Myocyte (in vitro differentiated cells): ENCODE measurements at places on chromosomes 2 and 18. TPM values are rescaled to one million over a fixed set of nuclear protein-coding genes. Genes with fewer than 3 reads are reported as not detected.
A peak's percentile ranks its signal among the peaks of the same experiment; 100 is the strongest.

DNA sequence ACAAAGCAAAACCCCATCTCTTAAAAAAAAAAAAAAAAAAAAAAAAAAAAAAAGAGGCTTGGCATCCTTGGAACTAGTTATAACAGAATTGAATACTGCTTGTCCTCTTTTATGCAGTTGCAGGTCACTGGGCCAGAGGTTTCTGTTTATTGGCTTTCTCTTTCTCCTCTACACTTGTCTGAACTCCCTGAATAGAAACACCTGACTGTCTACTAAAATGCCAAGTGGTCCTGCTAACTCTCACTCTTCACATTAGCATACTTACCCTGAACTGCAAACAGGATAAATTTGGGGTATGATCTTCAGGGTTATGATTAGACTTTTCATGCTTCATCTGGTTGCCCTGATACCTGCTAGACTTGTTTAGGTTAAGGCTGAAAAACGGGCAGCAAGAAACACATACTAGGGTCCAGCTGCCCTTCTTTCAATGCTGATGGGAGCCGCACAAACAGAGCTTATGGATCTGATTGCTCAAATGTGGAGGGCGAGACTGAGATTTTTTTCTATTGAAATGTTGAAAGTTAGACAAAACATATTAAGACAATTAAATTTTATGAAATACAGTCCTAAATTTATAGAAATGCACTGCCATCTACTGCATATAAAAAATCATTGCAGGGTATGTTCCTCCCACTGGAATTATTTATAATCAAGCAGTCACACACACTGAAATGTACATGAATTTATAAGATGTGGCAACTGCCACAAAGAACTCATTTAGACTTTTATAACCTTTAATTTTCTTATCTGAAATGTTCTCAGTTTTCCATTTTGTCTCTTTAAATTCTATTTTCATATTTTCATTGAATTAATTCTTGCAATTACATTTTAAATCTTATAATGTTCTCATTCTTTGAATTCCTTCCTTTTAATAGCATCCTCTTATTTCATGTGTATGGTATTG lies 40.8 kb downstream of the GTF3C3 start:
- peak; percentile 28 for DNase-seq

The MAL gene
- 1.6 and 2.2 TPM in 2 replicates for total RNA-seq

- no peak for DNase-seq
Observed at GRCh38 chr2:20472569-20472968, 25.7 kb downstream of the RHOB start.

GRCh38 chr2:144629935-144630334 lies 110.0 kb upstream of the ZEB2 start:
- DNase-seq = no peak

DNA sequence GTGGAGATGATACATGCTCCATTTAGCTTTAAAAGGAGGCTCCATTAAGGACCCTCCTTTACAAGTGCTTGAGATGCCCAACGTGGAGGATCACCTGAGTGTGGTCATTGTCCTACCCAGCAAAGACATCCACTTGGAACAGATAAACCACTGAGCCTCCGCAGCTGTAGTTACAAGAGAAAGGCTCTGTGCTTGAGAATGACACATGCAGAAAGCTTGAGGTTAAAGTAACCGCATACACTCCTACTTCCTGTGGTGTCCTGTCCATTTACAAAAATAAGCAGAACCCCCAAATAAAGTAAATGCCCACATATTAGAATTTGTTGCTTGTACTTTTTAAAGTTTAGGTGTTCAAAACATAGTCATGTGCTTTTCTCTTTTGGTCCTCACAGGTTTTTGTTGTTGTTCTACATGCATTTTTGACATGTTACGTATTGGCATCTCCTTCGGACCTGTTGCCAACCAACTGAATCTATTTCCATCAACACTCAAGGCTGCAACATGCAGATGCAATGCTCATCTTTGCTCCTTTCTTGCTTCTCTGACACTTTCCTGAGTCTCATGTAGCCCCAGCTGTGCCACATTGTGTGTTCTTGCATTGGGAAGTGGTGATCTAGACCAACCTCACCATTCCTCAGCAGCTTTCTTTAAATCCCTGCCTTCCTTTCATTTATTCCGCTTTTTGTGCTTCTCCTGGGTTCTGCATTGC lies 56.0 kb downstream of the SERPINB7 start:
- peak; percentile 92 for DNase-seq

The BCL11A gene
- total RNA-seq = 0.11 and 0.57 TPM in 2 replicates

DNA sequence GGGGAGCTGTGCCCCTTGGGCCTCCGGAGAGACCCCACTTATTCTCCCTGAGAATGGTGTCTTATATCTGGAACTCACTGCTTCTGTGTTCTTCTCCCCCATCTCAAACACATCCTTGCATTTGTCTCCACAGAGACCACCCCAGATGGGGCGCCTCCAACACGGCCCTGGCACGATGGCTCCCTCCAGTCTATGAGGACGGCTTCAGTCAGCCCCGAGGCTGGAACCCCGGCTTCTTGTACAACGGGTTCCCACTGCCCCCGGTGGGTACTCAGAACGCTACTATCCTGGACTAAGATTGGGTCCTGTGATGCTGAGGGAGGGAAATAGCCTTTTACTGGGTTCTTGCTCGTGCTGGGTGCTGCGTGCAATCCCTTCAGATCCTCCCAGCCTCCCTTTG lies 40.3 kb downstream of the TPO start:
- no peak for DNase-seq

- DNase-seq = peak; percentile 76
Observed at GRCh38 chr2:159124441-159124911, 156.0 kb downstream of the TANC1 start.

DNA sequence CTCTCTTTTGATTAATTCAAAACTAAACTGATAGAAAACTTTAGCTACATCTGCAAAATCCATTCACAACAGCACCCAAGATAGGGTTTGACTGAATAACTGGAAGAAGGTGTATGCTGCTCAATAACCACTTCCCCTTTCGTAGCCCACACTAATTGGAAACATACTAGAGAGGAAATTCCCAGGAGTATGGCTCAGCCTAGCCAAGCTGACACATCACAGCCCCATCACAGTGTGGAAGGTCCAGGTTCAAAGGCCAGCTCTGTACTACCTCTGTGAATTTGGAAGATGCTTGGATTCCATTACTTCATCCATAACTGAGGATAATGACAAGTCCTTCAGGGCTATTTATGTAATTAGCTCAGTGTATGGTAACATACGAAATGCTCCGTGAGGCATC lies 185.4 kb downstream of the FBXO15 start:
- DNase-seq = no peak

DNA sequence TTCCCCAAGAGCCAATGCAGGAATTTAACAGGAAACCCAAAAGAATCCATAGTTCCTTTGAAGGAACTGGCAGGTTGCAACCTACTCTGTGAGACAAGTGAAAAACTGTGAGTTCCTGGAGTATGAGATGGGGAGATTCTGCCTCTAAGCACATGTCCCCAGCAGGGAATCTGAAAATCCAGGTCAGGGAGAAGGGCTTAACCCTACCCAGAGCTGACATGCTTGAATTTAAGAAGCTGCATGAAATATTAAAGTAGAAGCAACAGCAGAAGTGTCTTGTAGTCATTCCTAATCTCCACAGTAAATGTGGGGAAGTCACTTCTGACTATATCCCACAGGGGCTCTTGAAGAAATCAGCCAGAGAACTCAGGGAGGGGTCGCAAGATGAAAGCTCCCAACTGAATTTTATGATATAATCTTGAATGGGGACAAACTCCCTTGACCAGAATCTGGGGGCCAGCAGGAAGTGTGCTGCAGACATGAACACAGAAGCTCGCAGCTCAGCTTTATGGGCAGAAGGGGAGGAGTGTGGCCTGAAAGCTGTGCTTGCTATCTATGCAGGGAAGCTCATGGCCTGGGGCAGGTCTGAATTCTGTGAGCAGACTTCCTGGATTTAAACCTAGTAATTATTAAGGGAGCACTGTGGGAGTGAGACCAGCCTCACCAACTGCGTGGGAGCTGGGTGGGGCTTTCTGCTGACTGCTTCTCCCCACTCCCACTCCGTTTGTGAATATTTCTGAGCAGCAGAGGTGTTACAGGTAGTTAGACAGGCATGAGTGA lies 184.1 kb upstream of the KYNU start:
- DNase-seq = no peak

The TFCP2L1 gene
- under 0.01 TPM in 1 of 2 replicates, not detected in the other for total RNA-seq

- DNase-seq = no peak
Observed at GRCh38 chr2:217824223-217824622, 178.6 kb downstream of the TNS1 start.

GRCh38 chr2:20656561-20656960 lies 5.7 kb upstream of the HS1BP3 start:
- no peak for DNase-seq

The HOXD8 gene
- total RNA-seq = 0.88 and 2.2 TPM in 2 replicates

The GREB1L gene
- total RNA-seq = 8.0 and 8.8 TPM in 2 replicates

DNA sequence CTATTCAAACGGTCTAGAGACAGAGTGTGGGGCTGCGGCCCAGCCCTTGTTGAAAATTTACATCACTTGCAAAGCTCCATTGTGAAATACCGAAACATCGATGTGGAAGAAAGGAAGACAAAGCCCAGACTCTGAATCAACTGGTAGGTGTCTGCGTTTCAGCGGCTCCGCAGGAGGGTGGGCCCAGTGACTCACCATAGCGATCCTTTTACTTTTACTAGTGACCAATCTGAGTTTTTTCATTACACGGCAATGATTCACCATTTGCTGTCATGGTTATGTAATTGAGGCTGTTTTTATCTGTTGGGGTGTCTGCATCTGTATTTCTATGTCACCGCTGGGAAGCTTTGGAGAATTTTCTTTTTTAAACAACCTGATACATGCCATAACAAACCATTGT lies 66.6 kb upstream of the ODC1 start:
- DNase-seq = no peak

- no peak for DNase-seq
Observed at GRCh38 chr2:190462611-190463010, 54.5 kb downstream of the MFSD6 start.

- DNase-seq = no peak
Observed at GRCh38 chr2:128358941-128359731, 40.5 kb upstream of the HS6ST1 start.

GRCh38 chr2:143934626-143935481 lies 585.1 kb downstream of the ZEB2 start:
- DNase-seq = no peak

The HOXD4 gene
- total RNA-seq = not detected in 2 replicates

DNA sequence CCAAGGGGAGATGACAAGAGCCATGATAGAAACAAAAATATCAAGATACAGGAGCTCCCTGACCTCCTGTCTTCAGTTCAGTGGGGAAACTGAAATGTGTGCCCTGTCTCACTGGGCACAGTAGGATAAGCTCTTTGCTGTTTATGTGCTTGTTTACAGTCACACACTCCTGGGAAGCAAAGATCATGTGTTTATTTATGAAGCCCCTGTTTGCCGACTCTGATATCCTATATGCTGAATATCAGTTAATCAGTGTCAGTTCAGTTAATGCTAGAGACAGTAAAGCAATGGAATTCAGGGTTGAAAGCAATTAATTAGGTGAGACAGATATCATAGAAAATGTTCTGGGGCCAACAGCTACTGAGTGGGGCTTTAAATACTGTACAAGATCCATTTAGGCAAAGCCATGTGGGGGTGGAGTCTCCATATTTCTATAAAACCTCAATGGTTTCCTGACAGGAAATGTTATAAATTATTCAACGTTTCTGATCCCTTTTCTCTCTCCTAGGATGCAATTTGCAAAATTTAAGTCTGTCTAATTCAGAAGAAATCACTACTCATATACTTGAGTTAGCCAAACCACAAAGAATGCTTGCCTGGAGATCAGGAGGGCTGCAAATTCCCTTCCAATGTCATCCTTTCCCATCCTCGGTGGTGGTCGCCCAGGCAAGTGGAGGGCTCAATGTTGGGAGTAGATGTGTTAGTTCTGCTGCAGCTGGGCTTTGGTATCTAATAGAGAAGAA lies 551.3 kb downstream of the CMPK2 start:
- no peak for DNase-seq

The INO80C gene
- total RNA-seq = 8.8 and 9.8 TPM in 2 replicates

DNA sequence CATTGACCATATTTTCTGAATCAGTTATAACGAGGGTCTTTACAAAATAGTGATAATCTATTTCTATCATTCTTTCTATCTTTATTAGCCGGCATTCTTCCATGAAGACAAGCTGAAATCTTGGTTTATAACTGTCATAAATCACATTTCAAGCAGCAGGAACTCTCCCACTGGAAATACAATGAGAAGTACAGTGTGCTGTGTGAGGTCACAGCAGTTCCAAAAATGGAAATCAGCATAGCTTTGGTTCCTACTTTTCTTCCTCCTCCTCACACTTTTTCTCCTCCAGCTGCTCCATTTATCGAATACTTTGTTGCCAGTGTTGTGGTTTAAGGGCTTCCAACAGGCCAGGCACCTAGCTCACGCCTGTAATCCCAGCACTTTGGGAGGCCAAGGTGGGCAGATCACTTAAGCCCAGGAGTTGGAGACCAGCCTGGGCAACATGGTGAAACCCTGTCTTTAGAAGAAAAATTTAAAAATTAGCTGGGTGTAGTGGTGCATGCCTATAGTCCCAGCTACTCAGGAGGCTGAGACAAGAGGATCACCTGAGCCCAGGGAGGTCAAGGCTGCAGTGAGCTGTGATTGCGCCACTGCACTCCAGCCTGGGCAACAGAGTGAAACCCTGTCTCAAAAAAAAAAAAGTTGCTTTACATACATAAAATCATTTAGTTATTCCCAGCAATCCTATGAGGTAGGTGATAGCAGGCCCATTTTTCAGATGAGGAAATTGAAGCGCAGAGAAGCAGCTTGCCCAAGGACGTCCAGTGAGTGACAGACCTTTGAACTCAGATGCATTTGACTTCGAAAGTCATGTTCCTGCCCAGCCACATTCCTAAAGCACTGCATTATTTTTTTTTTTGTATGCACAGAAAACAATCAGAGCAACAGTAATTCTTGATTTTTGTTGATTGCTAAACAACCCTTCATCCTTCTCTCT lies 34.0 kb upstream of the GPR55 start:
- no peak for DNase-seq

DNA sequence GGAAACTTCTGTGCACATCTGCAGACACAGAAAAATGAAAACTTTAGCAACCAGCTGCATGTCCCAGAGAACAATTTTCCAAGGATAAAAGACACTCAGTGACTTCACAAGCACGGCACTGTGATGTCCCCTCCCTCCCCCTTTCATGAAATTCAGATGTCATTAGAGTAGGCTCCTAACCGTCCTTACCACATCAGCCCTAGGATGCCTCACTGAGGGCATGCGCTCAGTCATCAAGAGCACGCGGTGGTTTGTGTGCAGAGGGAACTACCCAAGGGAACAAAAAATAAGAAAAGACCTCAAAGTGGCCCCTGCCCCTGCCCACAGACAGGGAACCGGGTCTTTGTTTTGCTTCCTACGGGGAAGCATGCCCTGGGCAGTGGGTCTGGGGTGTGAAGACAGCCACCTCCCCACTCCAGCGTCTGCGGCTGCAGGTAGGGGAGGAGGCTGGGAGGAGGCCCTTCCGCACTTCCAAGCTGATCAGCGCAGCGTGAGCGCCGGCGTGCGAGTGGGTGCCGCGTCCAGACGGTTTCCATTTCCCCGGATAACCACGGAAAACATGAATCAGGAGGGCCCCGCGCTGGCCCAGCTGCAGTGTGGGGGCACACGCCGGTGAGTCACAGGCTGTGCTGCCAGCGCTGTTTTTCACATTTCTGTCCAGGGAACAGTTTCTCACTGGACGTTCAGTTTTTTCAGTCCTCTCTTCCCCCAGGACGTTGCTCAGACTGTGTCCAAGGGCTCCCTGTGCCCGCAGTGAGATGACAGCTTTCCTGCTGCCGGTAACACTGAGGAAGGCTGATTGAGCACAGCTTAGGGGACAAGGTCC lies 70.6 kb downstream of the COPS8 start:
- DNase-seq = peak; percentile 73

The TPRKB gene
- total RNA-seq = 30.3 and 35.3 TPM in 2 replicates

The CLK1 gene
- 65.5 and 70.0 TPM in 2 replicates for total RNA-seq

The CGREF1 gene
- total RNA-seq = 0.27 and 0.62 TPM in 2 replicates

- no peak for DNase-seq
Observed at GRCh38 chr2:202564226-202564625, 70.5 kb upstream of the FAM117B start.
